IMR-90 (cell line): ENCODE measurements at places on chromosomes 3 and 15. TPM values are rescaled to one million over a fixed set of nuclear protein-coding genes. Genes with fewer than 3 reads are reported as not detected.

DNA sequence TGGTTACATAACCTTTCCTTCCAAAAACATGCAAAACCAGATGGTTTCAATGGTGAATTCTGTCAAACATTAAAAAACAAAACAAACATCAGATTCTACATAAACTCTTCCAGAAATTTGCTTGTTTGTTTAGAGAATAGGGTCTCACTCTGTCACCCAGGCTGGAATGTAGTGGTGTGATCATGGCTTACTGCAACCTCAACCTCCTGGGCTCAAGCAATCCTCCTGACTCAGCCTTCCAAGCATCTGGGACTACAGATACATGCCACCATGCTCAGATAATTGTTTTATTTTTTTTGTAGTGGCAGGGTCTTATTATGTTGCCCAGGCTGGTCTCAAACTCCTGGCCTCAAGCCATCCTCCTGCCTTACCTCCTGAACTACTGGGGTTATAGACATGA, 36.1 kb downstream of the FBXL2 start:
- peak; percentile 35 for DNase-seq

DNA sequence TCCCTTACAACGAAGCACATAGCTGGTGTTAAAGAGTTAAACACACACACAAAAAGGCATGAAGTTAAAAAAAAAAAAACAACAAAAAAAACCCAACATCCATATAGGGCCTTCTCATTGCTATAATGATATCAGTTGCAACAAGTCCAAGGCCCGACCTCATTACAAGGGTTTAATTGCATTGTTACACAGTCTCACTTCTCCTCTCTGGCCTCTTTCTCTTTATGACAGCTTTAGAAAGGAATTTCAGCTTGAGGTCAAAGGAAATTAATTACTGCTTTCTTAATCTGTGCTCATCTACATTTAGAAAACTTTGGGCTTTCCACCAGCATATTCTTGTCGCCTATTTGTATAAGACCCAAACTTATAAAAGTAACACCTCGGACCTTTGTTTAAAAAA, 342.1 kb downstream of the NR2F2 start:
- DNase-seq = no peak

DNA sequence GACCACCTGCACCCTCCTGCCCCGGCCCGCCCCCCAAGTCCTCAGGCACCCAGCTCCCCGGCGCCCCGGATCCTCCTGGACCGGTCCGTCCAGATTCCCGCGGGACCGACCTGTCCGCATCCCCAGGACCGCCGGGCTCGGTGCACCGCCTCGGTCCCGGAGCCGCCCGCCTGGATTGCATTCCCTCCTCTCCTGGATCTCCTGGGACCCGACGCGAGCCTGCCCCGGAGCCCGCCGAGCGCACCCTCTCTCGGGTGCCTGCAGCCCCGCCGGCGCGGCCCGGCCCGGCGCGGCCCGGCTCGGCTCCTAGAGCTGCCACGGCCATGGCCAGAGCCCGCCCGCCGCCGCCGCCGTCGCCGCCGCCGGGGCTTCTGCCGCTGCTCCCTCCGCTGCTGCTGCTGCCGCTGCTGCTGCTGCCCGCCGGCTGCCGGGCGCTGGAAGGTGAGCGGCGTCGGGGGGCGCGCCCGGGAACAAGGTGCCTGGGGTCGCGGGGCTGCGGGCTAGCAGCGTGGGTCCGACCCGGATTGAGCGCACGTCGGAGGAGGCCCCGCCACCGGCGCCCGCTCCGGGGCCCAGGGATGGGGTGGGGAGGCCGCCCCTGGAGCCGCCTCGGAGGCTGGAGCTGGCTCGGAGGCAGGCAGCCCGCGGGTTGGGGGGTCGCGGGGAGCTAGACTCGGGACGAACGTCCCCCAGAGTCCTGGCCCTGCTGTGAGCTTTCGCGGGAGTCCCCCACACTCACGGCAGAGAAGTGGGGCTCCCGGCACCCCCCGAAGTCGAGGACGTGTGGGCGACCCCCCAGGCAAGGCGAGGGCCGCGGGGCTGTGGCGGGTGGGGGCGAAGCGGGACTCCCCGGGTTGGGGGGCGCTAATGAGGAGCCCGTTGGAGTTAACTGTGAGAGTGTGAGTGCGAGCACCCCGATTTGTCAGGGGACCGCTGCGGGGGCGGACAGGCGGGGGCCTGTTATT, 610 bp downstream of the EPHB3 start:
- no peak for DNase-seq

SNX33 gene
- total RNA-seq = 11.9 and 12.7 TPM in 2 replicates

RGMA gene
- 0.18 TPM in 1 of 2 replicates, not detected in the other for total RNA-seq
